Sciatic nerve (tissue), 2 donors: ENCODE measurements at places on chromosomes 6 and 20.

- DNase-seq, result no peak
These were observed 99.0 kb downstream of the JARID2 start for GRCh38 chr6:15344831-15345230.

- no peak for DNase-seq
These were observed 18.5 kb downstream of the GSTA4 start for GRCh38 chr6:52976591-52977035.

- DNase-seq, result no peak
These were observed 127.2 kb downstream of the F13A1 start for GRCh38 chr6:6193221-6193745.

GRCh38 chr6:109059153-109059552 lies 35.5 kb downstream of the SESN1 start:
- DNase-seq, result no peak

- DNase-seq, result peak; percentile 90
These were observed 9.9 kb downstream of the CYP21A2 start for GRCh38 chr6:32047855-32048766.

DNA sequence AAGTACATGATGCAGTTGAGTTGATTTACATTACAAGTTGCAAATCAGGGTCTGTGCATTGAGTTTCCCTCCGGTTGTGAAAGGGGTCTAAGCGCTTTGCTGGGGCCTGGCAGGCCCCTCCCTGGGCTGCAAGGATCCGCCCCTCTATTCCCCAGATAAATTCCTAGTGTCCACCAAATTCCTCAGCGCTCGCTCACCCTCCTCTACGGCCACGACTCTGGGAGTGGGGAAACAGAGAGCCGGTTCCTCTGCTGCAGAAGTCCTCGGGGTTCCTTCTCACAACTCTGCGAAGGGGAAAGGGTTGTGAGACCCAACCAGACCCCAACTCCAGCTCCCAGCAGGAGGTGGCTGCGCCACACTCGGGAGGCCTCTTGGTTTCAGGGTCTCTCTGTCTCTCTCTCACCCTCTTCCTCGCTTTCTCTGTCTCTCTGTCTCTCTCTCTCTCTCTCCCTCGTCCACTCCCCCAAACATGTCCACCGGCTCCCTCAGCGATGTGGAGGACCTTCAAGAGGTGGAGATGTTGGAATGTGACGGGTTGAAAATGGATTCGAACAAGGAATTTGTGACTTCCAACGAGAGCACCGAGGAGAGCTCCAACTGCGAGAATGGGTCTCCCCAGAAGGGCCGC lies at the start of gene TCF21:
TCF21 (plus strand) TSS at position 185 of the 628 bp plus-strand sequence; CDS start at position 470, 285 bp downstream.
- no peak for DNase-seq

- DNase-seq, result no peak
These were observed 32.0 kb downstream of the QKI start for GRCh38 chr6:163446549-163446948.

DNA sequence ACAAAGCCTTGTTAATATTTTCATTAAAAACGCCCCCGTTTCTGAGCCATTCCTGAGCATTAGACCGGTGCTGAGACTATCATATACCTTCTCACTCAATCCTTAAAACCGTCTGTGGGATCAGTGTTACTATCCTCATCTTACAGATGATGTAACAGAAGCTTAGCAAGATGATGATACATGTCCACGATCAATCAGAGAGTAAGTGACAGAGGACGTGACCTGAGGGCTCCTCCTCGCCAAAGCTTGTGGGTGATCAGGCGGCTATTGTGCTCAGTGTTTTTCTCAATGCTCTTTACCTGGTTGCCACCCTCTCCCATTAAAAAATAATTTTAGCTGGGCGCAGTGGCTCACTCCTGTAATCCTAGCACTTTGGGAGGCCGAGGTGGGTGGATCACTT lies 113.1 kb downstream of the MTHFD1L start:
- no peak for DNase-seq

GRCh38 chr6:96213784-96214183 lies 198.0 kb downstream of the FUT9 start:
- DNase-seq, result no peak

DNA sequence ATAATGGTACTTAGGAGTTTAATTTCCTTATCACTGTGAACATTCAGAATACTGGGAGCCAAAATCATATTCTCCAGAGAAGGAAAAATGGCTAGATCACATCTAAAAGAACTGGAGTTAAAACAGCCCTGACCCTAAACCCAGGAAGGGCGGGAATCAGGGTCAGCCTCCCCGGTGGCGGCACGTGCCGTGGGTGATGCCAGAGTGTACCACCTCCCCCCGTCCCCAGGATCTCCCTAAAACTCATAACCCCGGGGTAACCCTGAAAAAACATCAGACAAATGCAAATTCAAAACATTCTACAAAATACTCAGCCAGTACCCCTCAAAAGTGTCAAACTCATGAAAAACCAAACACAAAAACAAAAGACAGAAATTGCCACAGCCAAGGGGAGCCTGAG lies 148.3 kb downstream of the DLL1 start:
- DNase-seq, result peak; percentile 33

- DNase-seq, result peak; percentile 63
These were observed 8.7 kb downstream of the SLC2A4RG start for GRCh38 chr20:63748070-63748933.

DNA sequence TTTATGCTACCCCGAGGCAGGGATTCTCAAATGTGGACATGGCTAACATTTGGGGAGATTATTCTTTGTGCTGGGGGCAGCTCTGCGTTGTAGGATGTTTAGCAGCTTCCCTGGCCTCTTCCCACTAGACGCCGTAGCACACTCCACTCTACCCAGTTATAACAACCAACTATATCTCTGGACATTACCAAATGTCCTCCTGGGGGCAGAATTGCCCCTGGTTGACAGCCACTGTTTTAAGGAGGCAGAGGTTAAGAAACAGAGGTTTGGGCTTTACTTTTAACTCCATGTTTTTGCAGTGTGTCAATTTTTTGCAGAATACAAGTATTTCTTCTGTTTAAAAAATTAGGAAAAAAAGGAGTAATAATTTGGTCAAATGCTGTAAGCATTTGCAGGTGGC lies 56.2 kb upstream of the BMP6 start:
- no peak for DNase-seq

DNA sequence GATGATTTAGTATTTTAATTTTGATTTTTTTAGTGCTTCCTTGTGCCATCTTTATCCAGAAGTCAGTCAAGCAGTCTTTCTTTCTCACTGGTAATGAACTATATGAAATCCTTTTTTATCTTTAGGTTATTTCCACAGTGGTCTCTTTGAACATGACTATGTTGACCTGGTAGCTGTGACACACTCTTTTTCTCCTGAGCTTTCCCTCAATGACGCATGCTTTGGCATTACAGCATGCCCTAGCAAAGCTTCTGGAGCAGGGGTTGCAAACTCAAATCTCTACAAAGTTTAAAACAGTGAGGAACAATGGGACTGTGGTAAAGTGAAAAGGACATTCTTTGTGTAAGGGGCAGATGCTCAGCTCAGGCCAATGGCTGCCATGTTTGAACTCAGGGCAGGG lies 4.5 kb upstream of the PLAGL1 start:
- DNase-seq, result no peak

- DNase-seq, result peak; percentile 86
These were observed 6.1 kb upstream of the HSPA1B start for GRCh38 chr6:31821301-31822035.

GRCh38 chr6:75551367-75551952 lies 50.2 kb upstream of the SENP6 start:
- DNase-seq, result no peak

DNA sequence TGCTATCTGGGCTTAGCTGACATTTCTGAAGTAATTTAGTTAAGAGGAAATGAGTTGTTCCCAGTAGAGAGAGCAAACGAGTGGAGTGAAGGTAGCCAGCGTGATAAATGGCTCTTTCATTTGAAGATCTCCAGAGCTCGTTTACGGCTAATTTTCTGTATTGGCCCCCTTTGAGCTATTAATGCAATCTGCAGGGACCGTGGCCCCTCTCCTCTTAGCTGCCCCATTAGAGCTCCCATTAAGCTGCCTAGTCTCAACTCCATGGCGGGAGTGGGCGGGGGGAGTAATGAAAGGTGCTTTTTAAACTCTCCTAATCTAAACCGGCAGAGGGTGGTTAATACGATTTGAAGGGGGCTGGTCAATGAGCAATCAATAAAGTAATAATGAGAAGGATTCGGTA lies 12.5 kb downstream of the TFAP2B start:
- DNase-seq, result no peak

GRCh38 chr6:149108038-149108748 lies 209.3 kb upstream of the TAB2 start:
- no peak for DNase-seq

- DNase-seq, result peak; percentile 65
These were observed 67.1 kb upstream of the ZNFX1 start for GRCh38 chr20:49344975-49345374.

- DNase-seq, result no peak
These were observed 280.6 kb downstream of the SLC35F1 start for GRCh38 chr6:118187568-118188164.

DNA sequence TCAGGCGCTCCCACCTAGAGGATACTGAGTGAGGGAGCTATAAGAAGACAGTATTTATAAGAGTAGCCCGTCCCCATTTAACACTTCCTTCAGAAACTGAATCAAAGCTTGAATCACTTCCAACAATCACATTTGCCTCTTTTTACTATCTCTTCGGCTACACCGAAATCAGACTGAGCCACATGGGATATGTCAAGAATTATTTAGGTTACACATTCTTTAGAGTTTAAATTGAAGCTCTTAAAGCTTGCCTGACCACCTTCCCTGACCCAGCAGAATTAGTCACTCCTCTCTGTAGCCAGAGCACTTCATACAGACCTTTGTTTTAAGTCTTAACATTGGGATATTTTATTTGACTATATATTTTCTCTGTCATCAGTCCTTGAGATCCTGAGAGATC lies 163.7 kb downstream of the MAFB start:
- no peak for DNase-seq

DNA sequence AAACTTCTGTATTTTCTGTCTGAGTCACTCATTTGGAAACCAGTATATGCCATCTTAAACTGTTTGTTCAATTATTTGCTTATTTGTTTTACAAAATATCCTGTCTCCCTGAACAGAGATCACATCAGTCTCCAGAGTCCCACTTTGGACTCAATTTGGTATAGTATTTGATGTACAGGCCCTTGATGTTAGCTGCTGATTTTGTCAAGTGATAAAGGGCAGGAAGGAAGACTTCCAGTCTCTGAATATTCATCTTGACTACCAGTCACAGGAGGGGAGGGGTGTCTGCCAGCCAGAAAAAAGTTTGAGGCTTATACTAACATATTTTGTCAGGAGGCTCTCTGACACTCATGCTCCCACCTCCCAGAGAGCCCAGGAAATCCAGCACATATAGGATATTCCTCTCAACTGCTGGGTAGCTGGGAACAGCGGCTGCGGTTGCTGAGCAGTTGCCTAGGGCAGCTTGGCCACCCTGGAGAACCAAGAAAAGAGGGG lies 376.8 kb upstream of the RUNX2 start:
- DNase-seq, result no peak

DNA sequence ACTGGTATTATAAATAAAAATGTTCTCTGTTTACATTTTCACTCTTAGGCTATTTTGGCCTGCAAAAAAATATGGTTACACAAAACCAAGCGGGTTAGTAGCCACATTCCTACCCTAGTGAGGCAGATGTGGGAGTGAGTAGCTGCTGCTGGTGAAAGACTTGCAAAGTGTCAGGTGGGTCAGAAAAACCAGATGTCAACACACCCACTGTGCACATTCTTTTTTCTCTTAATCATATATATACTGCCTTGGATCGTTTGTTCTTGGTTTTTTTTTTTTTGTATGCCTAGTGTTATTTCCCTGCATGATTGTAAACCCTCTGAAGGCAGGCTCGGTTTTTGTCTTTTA lies 68.0 kb upstream of the TFB1M start:
- no peak for DNase-seq

DNA sequence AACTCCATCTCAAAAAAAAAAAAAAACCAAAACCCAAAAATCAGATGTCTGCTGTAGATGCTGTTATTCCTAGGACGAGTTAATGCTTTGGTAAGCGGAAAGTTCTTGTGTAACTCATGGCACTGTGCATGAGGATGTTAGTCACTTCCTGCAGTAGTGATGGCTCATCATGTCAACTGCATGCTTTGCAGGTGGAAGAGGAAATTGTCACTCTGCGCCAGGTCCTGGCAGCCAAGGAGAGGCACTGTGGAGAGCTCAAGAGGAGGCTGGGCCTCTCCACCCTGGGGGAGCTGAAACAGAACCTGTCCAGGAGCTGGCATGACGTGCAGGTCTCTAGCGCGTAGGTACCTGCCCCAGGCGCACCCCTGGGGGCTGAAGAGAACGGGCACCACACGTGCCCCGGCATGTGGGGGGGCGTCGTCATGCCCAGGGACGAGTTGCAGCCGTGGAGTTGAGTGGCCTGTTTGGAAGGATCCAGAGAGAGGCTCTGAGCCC lies 8.5 kb downstream of the TPD52L2 start:
- no peak for DNase-seq

- no peak for DNase-seq
These were observed 78.3 kb downstream of the PERP start for GRCh38 chr6:138028893-138029292.

GRCh38 chr20:45322952-45323383 lies 14.9 kb upstream of the MATN4 start:
- no peak for DNase-seq

DNA sequence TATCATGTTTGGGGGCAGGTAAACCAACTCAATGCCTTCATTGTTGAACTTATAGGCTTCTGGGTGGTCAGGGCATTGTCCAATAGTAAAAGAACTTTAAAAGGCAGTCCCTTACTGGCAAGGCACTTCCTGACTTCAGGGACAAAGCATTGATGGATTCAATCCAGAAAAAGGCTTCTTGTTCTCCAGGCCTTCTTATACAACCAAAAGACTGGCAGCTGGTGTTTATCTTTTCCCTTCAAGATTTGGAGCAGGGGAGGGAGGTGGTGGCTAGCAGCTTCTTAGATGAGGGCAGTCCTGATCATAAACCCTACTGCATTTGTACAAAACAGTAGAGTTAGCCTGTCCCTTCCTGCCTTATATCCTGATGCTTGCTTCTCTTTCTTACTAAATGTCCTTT lies 57.5 kb downstream of the NCOA3 start:
- DNase-seq, result no peak

DNA sequence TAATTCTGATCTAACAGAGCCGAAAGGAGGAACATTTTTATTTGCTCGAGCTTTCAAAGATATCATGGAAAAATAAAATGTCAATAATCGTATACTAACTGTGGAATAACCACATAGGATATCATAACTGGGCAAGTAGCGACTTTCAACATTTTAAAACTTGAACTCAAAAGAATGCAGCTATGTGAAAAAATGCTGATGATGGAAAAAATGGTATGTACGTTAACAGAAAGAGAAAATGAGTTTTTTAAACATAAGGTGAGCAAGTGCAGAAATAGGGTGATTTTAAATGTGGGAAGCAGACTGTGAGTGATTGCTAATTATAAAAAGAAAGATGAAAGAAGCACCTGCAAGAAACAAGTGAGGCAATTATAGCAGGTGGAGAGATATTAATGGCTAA lies 238.3 kb upstream of the HSF2 start:
- no peak for DNase-seq
